Common myeloid progenitor, CD34-positive (primary cell): ENCODE measurements at places on chromosomes 12 and 14.

DNA sequence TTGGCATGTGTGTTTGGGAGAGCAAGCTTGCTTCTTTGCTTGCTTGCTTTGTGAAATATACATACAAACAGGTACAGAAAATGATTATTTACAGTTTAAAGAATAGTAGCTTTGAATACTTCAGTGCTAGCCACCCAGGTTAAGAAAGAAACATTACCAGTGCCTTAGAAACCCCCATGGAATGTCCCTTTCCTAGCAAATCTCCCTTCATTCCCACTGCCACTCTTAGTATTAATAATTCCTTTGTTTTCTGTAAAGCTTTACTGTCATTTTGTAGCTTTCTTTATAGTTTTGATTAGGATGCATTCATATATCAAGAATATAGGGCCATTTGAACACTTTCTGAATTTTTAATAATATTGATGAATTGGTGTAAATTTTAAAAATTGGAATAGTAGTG lies 9.5 kb downstream of the SRGAP1 start:
- DNase-seq = no peak

DNA sequence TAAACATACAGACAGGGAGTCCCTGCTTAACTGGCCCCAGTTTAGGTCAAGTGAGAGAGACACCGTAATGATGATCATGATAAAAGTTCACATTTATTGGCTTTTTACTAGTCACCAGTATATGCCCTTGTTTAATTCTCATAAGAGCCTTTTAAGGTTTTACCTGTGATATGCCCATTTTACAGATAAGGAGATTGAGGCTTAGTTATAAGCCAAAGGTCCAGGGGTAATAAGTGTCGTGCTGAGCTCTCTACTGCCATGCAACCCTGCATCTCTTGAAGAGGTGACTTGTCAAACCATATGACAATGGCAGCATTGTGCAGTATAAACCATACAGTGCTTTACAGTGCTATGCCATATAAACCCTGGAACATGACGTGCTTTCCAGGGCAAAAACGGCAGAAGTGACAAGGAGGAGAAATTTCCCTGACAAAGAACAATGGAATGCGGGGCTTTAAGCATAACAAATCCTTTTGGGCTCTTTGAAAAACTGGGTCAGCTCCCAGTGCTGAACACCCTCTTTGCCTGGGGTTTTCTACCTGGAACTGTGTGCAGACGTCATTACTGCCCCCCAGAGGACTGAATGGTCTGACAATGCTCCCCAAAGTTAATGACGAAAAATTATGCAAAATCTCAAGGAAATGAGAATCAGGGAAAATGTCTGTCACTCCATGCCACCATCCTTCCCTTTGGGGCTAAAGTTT lies 59.7 kb upstream of the C14orf132 start:
- no peak for DNase-seq

DNA sequence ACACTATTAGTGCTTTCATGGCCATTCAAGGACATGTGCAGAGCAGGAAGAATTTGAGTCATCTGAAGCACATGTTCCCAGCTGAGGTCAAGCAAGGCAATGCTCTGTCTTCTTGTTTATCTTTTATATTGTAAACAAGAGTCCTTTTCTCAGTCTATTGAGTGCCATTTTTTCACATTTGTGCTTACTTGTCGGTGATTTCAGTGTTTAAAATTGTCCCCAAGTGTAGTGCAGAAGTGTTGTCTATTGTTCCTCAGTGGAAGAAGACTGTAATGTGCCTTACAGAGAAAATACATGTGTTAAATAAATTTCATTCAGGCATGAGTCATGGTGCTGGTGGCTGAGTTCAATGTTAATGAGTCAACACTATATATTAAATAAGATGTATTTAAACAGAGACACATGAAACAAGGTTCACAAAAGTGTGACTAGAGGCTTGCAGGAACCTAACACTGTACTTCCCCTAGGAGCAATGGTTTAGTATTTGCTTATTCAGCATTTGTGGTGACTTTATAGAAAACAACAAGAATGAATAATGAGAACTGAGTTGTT lies 391.1 kb downstream of the LRIG3 start:
- no peak for DNase-seq

GRCh38 chr14:100433428-100433814 lies 110.3 kb downstream of the SLC25A47 start:
- DNase-seq = no peak

DNA sequence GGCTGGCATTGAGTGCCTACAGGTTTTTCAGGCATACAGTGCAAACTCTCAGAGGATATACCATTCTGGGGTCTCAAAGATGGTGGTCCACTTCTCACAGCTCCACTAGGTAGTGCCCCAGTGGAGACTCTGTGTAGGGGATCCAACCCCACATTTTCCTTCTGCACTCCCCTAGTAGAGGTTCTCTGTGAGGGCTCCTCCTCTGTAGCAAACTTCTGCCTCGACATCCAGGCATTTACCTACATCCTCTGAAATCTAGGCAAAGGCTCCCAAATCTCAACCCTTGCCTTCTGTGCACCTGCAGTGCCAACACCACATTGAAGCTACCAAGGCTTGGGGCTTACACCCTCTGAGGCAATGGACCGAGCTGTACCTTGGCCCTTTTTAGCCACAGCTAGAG lies 179.2 kb downstream of the CCDC91 start:
- peak; percentile 24 for DNase-seq

- peak; percentile 26 for DNase-seq
These were observed 89.2 kb downstream of the SPPL3 start for GRCh38 chr12:120814903-120815429.

DNA sequence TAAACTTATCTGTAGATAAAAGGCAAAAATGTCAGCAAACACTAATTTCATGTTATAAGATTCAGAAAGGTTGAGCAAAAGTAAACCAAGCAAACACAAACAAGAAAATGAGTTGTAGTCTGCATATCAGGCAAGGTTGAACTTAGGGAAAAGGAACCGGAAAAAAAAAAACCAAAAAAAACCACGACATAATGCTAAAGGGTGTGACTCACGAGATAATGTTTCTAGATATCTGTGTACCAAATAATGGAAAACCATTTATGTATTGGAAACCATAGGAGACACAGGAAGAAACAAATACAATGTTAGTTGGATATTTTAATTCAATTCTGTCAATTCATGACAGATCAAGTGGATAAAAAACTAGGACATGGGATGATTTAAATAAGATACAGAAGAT lies 60.5 kb downstream of the GPATCH2L start:
- no peak for DNase-seq

- DNase-seq = peak; percentile 81
These were observed 10.2 kb upstream of the GOLGA5 start for GRCh38 chr14:92783813-92784431.

DNA sequence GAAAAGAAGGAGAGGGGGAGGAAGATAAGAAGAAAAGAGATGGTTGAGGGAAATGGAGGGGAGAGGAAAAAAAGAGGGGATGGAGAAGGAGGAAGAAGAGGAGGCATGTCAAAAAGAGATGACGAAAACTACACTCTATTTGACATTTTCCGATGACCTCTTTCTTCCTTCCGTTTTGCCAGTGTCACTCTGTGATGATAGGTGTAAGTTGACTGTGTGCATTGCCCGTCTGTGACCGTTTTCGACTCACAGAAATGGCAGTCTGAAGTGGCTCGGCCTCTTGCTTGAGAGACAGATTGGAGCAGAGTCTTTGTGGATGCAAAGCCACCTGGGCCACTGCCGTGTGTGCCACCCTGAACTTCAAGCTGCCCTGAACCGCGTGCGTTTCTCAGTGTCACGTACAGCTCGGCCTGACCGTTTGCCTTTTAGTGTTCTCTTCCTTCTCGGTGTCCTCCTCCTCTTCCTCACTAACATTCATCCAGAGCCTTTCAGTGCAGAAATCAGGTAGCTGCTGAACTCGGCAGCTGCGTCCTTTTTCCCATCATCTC lies 32.7 kb downstream of the ELK3 start:
- no peak for DNase-seq

GRCh38 chr12:13387101-13387500 lies 190.6 kb downstream of the EMP1 start:
- no peak for DNase-seq

- no peak for DNase-seq
These were observed 10.0 kb upstream of the KRT82 start for GRCh38 chr12:52415870-52416750.

DNA sequence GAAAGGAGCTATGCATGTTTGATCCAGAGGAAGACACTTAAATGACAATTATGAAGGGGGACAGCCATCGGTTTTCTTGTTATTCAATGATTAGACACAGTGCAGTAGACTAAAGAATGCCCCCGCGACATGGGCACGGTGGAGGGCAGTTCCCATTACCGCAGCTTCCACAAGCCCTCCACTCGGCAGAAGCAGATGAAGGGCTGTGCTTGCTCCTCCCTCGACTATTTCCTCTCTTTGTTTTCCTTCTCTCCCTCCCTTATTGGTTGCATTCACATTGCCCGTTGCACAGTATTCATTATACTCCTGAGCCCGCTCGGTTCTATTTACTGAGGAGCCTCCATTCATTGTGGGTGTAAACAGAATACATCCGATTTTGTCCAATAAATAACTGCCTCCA lies 138.8 kb upstream of the RASSF8 start:
- DNase-seq = no peak

DNA sequence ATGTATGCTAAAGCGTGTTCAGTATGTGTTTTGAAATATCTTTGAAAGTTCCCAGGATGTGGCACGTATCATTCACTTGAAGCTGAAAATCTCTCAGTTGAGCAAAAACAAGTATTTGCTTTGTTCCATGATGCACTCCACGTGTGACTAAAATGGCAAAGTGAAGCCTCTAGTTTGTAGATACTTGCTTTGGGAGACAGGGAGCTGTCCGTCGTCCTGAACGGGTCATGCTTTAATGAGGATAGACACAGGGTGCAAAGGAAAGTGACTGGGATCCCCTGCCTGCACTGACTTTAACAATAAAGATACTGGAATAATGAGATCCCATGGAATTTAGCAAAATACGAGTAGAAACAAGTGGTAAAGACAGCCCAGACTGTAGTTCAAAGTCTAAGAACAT lies 991.4 kb downstream of the NRXN3 start:
- peak; percentile 11 for DNase-seq

DNA sequence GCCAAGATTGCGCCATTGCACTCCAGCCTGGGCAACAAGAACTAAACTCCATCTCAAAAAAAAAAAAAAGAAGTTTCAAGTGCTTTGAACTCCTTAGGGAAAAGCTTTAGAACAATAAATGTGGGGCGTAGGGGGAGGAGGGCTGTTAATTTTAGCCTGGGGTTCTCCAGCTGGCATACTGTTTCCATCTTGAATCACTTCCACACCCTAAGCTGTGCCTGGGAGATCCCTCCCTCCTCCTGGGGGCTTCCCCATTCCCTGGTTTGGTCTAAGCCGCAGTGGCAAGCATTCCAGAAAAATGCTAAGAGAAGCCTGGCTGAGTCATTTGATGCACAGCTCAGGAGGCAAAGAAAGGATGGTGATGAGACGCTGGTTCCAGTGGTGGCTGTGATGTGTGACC lies 2.3 kb upstream of the ZNF384 start:
- no peak for DNase-seq

GRCh38 chr14:70735043-70735442 lies 74.3 kb downstream of the MAP3K9 start:
- DNase-seq = no peak

GRCh38 chr14:97931273-97931672 lies 1134.1 kb downstream of the VRK1 start:
- DNase-seq = no peak

DNA sequence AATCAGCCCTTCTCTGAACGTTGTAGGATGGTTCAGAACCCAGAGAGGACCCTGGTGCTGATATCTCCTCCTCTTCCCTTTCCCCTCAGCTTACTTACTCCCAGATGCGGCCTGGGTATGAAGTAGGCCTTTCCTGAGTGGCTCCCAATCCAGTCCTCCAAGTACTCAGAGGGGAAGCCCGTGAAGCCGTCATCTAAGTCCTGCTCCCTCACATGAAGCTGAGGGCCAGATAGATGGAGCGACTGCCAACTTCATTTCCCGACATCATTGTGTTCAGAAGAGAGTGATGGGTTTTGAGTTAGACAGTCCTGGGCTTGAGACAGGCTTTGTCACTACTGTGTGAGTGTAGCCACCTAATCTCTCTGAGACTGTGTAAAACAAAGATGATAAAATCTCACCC lies 2.7 kb downstream of the APOLD1 start:
- DNase-seq = no peak

DNA sequence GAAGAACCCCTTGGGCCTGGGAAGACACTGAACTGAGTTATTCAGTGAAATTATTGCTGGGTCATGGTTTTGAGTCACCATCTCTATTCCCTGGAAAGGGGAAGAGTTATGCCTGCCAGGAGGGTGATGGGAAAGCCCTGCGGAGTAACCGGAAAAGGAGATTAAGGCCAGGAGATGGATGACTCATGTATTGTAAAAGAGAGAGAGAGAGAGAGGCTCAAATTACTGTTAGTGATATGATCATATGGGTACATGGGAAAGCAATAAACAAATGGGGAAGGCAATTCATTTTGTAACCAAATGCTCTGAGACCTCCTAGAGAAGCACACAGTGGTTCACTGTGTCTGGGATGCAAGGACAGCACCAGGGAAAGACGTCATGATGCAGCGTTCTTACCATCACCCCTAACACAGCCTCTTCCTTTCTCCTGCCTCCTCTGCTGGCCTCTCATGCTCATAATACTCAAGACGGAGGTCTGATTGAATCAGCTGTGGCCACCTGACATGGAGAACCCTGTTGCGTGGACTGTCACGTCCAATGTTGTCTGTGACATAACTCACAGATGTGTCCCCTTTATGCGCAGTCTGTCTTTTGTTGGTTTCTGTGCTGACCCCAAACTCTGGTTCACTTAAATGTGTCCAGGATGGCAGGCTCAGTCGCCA lies 243.7 kb downstream of the TMEM132D start:
- no peak for DNase-seq

DNA sequence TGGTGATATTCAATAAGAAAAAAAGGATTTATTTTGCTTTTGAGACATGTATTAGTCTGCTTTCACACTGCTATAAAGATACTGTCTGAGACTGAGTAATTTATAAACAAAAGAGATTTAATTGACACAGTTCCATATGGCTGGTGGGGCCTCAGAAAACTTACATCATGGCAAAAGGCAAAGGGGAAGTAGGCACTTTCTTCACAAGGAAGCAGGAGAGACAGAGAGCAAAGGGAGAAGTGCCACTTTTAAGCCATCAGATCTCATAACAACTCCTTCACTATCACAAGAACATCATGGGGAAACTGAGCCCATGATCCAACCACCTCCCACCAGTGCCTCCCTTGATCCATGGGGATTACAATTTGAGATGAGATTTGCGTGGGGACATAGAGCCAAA lies 43.9 kb downstream of the BHLHE41 start:
- DNase-seq = peak; percentile 37

GRCh38 chr14:61527325-61528100 lies 167.8 kb upstream of the HIF1A start:
- DNase-seq = peak; percentile 58

DNA sequence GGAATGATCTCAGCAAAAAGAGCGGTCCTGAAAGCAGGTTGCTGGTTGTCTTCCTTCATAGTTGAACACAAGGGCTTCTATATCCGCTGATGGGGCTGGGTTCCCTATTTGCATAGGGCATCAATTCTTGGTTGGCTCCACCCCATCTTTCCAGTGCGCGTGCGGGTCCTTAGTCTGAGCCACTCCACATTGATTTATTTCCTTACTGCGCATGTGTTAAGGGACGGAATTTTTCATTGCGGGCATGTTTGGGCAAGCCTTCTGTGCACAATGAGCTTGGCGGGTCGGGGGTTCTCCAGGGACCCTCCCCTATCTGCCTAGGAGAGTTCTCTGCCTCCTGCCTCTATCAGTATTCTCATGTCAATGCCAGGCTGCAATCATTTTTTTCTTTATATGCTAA lies 21.2 kb upstream of the DLGAP5 start:
- DNase-seq = no peak

GRCh38 chr12:12585115-12585863 lies 22.6 kb upstream of the DUSP16 start:
- DNase-seq = no peak
